NCI-H510A (cell line): ENCODE measurements at places on chromosomes 11 and 22.

DNA sequence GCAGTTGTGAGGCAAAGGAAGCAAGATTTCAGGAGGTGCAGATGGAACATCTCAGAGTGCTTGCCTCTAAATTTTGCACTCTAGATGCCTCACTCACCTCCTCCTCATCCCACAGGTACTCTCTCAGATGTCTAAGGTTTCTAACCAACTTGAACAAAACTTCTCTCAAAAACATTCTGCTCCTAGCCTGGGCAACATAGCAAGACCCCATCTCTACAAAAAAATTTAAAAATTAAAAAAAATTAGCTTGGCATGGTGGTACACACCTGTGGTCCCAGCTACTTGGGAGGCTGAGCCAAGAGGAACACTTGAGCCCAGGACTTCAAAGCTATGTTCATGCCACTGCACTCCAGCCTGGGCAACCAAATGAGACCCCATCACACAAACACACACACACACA is 4.2 kb downstream of the ZNF280A start:
- no peak for DNase-seq

DNA sequence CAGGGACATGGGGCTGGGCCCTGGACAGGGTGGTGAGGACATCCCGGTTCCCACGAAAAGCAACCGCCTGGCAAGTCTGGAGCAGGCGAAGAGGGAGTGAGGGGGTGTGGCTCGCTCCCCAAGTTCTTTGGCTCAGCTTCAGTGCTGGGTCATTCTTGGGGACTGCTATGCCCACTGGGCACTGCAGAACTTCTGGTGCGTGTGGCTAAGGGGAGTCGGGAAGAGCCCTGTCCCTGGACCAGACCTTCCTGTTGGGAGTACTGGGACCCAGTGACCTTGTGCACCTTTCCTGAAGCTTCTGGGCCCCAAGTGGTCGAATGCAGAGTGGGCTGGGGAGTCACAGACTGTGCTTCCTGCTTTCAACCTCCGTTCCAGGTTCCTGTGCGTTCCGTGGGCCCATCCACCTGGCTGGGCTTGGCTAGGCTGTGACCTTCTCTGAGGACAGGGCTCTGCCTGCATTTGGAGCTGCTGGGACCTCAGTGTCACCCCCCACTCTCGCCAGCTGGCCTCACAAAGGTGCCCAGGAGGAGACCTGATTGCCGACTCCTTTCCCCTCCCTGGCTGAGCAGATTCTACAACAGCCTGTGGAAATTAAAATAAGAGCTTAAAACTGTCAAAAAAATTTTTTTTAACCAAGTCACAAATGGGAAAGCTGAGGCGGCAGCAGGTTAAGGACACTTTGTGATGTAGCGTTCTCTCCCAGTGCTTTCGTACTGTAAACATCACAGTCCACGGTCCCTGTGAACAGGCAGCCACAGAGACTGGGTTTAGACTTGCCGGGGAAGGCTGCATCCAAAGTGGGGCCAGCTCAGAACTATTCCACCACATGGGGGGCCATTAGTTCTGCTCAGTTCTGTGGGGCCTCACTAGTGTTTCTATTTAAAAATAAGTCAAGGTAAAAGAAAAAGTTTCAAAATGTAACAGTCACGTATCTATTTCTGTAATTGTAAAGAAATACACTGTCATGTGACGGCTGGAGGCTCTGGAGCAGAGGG is 63.8 kb upstream of the WNT7B start:
- DNase-seq: no peak

DNA sequence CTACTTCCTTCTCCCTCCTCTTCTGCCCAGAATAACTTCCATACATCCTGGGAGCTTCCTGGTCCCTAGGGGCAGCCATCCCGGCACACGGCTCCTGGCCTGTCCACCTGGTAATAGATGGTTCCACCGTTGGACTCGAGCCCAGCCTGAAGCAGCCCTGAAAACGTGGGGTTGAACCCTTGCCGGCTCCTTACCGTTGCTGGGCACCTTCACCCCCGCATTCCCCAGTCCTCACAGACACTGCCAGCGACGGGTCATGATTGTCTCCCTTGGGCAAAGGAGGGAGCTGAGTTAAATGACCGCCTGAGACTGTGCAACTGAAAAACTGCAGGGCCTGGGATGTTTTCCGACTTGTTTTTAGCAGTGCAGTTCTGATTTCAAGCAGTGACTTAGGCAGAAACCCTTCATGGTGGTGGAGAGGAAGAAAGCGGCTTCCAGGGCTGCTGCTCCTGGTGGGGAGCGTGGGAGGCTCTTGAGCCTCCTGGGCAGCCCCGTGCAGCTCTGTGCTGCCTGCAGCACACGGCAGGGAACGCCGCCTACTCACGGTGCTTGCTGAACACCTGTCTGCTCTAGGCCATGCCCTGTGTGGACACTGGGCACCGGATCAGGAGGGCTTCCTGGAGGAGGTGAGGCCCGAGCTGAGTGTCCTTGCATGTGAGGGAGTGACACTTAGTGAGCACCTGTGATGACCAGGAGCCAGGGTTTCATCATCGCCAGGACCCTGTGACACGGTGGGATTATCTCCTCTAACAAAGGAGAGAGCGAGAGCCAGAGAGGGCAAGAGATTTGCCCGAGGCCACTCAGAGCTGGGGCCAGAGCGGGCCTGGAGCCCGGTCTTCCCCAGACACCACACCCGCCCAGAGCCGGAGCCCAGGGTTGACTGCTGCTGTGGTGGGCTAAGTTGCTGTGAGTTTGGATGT is 77.4 kb downstream of the FBLN1 start:
- no peak for DNase-seq

- no peak for DNase-seq
Observed at GRCh38 chr11:8596504-8597046, 2.5 kb upstream of the STK33 start.

DNA sequence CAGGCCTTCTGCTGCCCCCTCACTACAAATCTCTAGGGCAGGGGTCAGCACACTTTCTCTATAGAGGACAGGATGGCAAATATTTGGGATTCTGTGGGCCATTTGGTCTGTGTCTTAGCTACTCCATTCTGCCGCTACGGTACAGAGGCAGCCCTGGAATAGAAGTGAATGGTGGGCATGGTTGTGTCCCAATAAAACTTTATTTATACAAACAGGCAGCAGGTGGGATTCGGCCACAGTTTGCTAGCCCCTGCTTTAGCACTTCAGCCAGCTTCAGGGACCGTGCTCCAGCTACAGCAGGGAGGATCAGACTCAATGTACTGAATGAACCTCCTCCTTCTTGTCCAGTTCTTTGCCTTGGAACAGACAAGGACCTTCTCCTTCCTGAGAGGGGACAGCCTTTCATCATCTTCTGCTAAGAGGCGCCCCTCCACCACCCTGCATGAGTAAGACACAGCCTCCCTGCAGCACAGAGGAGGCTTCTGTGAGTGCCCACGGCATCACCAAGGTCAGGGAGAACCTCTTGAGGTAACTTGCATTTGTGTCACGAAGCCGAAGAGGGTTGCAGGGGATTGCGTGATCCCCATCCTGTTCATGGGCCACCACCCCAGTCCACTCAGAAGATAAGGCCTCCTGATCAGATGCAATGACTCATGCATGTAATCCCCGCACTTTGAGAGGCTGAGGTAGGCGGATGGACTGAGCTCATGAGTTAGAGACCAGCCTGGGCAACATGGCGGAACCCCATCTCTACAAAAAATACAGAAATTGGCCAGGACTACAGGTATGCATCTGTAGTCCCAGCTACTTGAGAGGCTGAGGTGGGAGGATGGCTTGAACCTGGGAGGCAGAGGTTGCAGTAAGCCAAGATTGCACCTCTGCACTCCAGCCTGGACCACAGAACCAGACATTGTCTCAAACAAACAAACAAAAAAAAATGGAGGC is 4.6 kb downstream of the C11orf24 start:
- no peak for DNase-seq

- DNase-seq: no peak
Observed at GRCh38 chr22:49583341-49583740, 244.3 kb downstream of the BRD1 start.

- no peak for DNase-seq
Observed at GRCh38 chr22:22703715-22704114, 59.3 kb downstream of the GGTLC2 start.

GRCh38 chr11:35822815-35823495 is 120.9 kb upstream of the LDLRAD3 start:
- DNase-seq: no peak

DNA sequence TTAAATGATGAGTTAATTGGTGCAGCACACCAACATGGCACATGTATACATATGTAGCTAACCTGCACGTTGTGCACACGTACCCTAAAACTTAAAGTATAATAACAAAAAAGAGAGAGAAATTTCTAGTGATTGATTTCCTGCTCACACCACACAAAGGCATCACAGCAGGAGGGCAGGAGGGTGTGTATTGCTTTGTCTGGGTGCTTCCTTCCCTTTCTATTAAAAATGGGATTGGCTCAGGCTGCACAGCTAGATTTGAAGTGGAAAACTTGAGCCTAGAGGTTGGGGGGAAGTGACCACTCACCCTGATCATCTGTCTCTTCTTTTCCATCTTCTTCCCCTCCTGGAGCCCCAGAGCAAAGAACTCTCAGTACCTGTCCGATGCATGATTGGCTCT is 944 bp upstream of the SCGB1D2 start:
- no peak for DNase-seq

DNA sequence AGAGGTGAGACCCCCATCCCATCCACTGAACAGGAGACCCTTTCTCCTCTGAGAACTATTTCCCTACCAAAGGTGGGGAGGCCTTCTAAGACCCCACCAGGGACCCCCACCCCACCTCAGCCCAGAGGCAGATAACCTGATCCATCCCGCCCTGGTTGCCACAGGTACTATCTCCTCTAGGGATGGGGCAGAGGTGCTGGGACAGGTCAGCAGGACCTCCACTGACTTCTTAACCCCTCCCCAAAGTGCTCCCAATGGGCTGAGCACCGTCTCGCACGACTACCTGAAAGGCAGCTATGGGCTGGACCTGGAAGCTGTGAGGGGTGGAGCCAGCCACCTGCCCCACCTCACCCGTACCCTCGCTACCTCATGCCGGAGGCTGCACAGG is 4.3 kb downstream of the INPPL1 start:
- no peak for DNase-seq

GRCh38 chr11:1931341-1932104 is 12.0 kb downstream of the TNNT3 start:
- DNase-seq: no peak

- DNase-seq: no peak
Observed at GRCh38 chr11:20293531-20293930, 70.0 kb upstream of the HTATIP2 start.

DNA sequence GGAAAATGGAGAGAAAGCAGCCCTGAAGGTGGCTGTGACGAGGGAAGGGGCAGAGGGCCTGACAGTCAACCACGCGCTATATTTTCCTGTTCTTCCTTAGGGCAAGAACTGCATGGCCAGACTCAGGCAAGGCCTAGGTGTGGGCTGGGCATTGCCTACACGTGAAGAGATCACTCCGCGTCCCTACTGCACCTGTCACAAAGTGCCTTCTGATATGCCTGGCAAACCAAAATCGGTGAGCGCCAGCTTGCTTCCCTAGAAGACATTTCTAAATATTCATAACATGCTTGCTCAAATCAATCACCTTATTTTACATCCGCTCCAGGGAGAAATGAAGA is 6.3 kb downstream of the TMEM121B start:
- DNase-seq: no peak

DNA sequence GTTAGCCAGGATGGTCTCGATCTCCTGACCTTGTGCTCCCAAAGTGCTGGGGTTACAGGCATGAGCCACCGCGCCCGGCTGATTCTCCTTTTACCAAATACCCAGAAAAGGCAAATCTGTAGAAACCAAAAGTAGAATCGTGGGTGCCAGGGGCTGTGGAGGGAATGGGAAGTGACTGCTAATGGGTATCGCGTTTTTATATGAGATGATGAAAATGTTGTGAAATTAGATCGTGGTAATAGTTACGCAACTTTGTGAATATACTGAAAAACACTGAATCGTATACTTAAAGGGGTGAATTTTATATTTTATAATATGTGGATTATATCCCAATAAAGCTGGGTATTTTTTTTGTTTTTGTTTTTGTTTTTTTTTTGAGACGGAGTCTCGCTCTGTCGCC is 48.2 kb upstream of the CREB3L1 start:
- DNase-seq: no peak

DNA sequence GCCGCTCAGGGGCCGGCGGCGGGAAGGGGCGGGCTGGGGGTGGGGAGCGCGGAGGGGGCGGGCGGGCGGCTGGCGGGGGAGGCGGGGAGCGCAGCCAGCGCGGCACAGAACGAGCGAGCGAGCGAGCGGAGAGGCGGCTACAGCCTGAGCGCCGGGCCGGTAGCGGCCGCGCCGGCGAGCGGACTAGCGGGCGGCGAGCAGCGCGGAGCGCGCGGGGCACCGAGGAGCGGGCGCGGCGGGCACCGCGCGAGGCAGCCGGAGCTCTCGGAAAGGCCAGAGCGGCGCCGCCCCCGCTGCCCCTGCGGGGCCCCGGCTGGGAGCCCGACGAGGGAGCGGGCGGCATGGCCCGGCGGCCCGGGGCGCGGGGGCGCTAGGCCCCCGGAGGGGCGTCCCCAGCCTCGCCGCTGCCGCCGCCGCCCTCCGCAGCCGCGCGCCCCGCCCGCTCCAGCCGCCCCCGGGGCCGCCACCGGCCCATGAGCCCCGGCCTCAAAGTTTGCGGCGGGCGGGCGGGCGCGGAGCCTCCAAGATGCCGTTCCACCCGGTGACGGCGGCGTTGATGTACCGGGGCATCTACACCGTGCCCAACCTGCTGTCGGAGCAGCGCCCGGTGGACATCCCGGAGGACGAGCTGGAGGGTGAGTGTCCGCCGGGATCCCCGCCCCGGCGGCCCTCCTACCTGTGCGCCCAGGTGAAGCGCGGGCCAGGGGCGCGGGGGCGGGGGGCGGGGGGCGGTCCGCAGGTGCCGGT is at the start of gene CABP7:
CABP7 (plus strand) TSS at position 105 of the 747 bp plus-strand sequence; CDS start at position 527, 422 bp downstream.
- no peak for DNase-seq

DNA sequence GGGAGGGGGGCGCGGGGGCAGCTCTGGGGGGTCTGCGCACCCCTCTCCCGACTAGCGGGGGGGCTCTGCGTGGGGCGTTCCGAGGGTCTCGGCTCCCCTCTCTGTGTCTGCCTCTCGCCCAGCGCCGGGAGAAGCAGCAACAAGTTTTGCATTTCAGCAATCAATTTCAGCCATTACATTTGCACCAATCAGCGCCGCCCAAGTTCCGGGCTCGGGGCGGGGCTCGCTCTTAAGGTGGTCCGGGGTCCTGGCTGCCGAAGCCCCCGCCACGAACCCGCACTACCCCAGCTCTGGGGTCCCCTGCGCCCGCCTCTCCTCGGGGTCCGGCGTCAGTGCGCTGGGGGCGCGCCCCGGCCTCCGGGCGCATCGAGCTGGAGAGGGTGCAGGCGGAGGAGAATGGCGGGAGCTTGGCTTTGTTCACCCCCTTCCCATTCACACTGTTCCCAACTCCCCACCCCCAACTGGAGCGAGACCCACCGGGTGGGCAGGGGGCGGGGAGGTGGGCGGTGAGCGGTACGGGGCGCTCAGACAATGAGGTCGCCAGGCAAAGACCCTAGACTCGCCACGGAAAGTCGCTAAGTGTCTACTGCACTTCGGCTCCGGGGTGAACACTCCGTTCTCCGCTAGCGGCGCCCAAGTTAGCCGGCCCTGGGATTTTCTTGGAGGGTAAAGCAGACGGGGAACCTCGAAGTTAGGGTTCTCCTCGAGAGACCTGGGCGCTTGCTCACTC is at the start of gene MN1:
MN1 (minus strand) TSS at position 141 of the 730 bp plus-strand sequence. CDS start 1,213 bp downstream, outside the sequence.
- DNase-seq: no peak
